Tibial nerve (tissue), 4 donors: ENCODE measurements at places on chromosomes 1 and 21.

- no peak for DNase-seq
These were observed 29.1 kb downstream of the TMCO4 start for GRCh38 chr1:19770436-19771190.

DNA sequence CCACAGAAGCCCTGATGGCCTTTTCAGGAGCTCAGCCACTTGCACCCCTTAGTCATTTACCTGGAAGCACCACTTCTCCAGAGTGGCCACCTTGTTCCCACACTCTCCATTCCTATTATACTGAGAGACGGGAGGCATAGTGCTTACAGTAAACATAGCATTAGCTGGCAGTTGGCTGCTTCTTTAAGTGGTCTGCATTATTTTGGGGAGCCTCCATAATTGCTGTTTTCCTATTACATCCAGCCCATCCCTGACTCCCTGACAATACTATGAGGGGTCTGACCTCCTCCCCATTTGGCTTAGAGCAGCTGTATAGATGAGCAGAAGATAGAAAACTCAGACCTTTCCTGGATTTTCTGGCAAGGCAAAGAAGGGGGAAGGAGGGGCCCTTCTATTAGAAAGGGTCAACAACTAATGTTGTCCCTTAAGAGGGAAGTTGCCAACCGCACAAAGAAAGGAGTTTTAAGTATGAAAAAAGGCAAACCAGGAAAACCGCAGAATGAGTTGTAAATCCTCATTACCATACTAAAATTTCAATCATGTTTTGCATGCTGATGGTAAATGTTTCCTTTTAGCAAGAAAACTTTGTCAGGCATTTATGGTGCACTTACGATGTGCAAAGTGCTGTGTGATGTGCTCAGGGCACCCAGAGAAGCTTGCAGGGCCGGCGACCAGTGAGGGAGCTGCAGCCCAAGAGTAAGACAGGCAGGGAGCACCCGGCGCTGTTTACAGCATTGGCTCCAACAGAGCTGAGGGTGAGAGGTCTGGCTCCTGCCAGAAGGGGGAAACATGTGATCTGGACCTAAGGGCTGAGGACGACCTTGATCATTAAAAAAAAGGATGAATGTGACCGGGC lies 167.3 kb downstream of the ZZZ3 start:
- DNase-seq, result no peak

DNA sequence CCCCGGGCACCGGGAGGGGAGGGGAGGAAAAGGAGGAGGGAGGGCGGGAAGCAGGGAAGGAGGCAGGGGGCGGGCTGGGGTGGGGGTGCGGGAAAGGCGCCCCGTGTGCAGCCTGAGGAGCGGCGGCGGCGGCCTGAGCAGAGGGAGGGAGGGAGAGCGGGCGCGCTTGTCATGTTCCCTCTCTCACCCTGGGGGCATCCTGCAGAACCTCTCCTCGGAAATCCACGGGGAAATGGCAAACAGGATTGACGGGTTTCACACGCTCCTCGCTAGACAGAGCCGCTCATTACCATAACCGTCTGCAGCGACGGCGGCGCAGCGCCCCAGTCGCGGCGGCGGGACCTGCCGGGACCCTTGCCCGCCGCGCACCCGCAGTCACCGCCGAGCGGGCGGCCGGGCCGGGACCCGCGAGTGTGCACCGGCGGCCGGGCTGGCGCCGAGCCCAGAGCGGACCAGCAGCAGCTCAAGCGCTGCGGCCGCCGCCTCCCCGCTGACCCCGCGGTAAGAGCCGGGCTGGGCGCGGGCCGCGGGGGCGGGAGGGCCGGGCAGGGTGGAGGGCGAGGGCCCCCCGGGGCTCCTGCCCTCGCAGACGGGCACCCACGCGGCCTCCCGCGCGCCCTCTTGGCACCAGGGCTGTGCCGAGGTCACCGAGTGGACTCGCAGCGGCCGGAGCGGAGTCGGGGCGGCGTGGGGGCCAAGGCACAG lies at the start of gene SERTAD4:
Gene SERTAD4 (plus strand): TSS at position 286 of the 705 bp plus-strand sequence. CDS start 5,165 bp downstream, outside the sequence.
- DNase-seq, result no peak

DNA sequence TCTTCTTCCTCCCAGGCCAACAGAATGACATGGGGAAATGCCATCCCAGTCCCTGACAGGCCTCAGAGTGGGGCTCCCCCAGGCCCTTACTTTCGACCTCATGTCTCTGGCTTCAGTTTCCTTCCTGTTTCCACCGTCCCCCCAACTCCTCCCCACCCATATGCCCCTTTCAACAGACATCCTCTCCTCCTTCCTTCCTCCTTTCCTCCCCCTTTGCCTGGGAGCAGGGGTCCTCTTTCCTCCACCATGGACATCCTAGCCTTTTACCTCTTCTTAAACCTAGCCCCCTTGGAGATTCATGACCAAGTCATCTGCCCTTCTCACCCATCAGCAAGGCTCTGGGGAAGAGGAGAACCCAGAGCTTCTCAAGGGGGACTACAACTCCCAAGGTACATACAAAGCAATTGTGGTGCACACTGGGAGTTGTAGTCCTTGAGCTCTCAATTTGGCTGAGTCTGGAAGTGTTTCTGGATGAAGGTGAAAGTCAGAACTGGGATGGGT lies 4.0 kb downstream of the ZBTB7B start:
- no peak for DNase-seq

DNA sequence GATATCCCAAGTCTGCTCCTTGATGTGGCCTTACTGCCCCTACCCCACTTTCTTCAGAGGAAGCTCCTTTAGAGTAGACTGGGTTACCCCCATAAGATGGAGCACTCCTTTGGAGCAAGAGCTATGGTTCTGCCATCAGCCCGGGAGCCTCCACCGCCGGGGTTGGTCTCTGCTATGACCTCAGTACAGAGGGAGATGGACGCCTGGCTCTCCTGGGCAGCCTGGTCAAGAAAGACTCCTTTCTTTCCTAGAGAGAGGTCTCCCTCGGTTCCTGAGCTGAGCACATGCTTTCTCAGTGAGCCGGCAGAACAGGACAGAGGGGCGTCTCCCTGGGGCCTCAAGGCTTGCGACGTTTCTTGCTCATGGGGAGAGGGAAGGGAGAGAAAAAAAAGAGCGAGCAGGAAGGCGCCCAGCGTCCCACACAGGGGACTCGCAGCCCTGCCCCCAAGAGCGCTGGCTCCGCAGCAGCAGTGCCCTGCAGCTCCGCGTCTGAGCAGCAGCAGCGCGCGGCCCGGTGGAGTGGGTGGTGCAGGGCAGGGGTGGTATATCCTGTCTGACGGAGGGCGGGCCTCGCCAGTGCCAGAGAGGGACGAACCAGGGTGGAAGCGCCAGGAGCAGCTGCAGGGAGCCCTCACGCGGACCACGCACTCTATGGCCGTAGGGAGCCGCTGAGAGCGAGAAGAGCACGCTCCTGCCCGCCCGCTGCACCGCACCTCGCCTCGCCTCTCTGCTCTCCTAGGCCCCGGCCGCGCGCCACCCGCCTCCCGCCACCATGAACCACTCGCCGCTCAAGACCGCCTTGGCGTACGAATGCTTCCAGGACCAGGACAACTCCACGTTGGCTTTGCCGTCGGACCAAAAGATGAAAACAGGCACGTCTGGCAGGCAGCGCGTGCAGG lies at the start of gene PKP1:
Gene PKP1 (plus strand): TSS at position 576 of the 899 bp plus-strand sequence. CDS start 197 bp downstream, at position 773.
- DNase-seq, result no peak

DNA sequence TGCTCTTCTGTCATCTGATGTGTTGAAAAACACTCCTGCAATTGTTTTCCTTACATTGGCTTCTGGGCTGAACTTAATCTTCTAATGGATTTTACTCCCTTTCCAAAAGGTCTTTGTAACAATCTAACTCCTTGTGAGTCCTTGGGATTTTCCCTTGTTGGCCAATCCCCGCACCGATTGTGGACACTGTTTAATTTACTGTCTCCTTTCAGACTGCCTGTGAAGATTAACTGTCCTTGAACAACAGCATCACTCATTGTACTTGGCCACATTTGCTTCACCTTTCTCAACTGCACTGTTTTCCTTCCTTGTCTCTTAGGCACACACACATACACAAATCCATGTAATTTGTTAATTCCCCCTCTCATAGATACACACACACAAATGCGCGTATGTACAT lies 120.4 kb downstream of the SPATA46 start:
- DNase-seq, result no peak

- no peak for DNase-seq
These were observed 2.2 kb downstream of the S100A2 start for GRCh38 chr1:153563483-153563901.

DNA sequence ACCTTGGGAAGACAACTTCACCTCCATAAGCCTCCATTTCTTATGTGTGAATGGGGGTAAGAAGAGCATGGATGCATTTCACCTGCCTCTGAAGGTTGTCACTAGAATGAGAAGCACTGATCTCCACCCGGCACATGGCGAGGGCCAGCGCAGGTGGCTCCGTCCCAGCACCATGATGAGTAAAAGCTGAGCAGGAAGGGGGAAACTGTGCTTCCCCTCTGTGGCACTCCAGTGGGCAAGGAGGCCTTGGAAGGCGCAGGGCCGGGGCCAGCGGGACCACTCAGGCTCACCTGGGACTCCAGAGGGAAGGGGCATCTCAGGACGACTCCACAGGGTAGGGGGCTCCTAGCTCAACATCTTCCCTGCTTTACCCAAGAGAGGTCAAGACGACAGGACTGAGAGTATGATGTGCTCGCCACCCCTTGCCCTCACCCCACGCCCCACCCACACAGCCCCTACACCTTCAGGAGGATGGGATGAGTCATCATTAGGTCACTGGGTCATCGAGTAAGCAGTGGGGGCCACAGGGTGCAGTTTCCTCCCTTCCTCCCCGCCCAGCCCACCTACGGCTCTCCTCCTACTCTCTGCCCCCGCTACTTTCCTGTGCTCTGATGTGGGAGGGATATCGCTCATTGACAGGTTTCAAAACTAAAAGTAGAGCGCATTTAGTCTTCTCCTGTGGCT lies 112.1 kb downstream of the HIVEP3 start:
- DNase-seq, result no peak

DNA sequence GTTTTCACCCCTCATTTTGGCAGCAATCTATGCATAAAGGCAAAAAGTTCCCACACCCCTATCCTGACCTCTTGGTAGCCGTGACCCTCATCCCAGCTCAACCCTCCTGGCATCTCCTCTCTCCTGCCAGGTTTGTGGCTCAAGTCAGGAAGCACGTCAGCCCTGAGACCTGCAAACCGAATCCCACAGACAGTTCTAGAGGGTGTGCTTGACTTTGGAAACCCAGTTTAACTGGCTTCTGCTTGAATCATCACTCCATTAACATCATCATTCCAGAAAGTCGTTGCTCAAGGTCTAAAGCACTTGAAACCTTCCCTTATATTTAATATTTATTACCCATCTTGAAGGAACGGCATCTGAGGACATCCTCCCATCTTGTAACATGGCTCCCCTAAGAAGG lies 133.4 kb upstream of the ERG start:
- no peak for DNase-seq

DNA sequence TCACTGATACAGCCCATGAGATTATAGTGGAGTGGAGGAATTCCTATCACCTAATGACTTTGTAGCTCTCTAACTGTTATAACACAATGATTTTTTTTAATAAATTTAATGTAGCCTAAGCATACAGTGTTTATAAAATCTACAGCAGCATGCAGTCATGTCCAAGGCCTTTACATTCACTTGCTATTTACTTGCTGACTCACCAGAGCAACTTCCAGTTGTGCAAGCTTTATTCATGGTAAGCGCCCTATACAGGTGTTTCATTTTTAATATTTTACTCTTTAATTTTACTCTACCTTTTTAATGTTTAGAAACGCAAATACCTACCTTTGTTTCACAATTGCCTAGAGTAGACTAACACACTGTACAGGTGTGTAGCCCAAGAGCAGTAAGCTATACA lies 1652.2 kb downstream of the BRINP3 start:
- no peak for DNase-seq

DNA sequence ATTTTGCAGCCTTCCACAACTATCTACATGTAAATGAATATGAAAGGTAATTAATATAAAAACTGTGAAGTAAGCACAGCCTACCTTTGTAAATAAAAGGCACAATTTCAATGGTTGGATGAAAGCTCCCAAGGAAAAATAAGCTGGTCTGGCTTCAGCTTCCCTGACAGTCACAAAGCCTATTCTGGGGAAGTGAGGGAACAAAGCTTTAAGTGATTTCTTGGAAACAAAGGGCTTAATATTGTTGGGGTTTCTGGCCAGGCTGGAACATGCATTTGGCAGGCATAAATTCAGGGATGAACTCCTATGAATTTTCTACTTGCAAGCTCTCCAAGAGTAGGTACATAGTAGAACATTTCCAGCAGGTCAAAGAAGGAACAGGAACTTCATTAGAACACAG lies 17.3 kb downstream of the BCAS2 start:
- no peak for DNase-seq

GRCh38 chr1:203128716-203129500 lies 1.4 kb downstream of the ADORA1 start:
- no peak for DNase-seq

DNA sequence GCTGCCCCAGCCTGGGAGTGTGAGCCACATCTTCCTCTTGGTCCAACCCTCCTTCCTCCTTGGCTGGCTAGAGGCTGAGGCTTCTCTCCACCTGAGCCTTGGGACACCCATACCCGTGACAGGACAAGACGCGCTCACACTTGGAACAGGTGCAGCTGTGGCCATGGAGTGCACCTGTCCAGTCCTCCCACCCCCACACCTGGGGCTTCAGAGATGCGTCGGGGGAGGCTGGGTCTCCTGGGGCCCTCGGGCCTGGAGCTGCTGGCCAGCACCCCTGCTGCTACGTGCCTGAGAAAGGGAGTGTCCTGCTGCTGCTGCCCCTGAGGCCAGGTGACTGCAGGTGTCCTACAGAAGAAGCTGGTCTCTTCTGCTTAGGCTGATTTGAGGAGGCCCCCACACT lies 37.0 kb upstream of the TMEM52 start:
- no peak for DNase-seq

GRCh38 chr1:34025675-34026074 lies 139.4 kb downstream of the CSMD2 start:
- DNase-seq, result no peak

DNA sequence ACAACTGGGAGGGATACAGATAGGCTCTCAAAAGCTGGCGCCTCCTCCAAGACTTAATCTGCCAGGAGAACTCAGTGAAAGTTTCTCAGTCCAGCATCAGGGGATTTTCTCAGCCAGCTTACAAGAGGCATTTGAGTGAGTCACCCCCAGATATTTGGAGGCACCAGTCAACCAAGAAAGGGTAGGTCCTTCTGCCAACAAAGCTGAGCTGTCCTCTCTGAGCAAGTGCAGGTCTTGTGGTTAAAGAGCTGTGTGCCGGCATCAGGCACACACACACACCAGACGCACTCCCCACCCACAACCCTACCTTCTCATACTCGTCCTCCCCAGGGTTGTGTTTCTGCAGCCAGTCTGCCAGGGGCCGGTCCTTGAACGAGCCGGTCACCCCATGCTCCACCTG lies 27.0 kb upstream of the PPP1R15B start:
- no peak for DNase-seq

DNA sequence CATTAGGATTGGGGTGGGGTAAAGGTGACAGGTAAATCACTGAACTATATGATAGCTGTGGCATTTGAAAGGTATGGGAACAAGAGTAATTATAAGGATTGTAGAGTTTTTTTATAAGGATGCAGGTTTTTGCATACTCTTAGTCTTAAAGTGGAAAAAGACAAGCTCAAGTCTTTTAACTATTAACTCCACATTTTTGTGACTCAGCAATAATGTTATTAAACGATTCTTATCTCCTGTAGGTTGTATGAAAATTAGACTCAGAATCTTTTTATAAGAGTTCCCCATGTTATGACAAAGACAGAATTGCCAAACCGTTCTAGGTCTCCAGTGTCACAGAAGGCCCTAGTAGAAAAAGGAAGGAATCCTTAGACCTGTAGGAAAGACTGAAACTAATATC lies 49.9 kb upstream of the TTLL7 start:
- no peak for DNase-seq

GRCh38 chr1:38293567-38293966 lies 247.0 kb upstream of the POU3F1 start:
- DNase-seq, result no peak
